Activated naive CD4-positive, alpha-beta T cell treated with anti-CD3 and anti-CD28 coated beads for 36 hours (primary cell): ENCODE measurements at places on chromosomes 2 and 18. TPM values are rescaled to one million over a fixed set of nuclear protein-coding genes. Genes with fewer than 3 reads are reported as not detected.

The MARCO gene
- not detected for total RNA-seq

The TCF4 gene
- total RNA-seq = 0.91 TPM

The ST8SIA5 gene
- total RNA-seq = not detected

The GALM gene
- 31.3 TPM for total RNA-seq

The BOLL gene
- total RNA-seq = not detected

The PFN4 gene
- not detected for total RNA-seq

The GALNT13 gene
- total RNA-seq = not detected

The M1AP gene
- not detected for total RNA-seq

The HS1BP3 gene
- total RNA-seq = 6.0 TPM
